Immature natural killer cell (primary cell): ENCODE measurements at places on chromosomes 6 and 20.

DNA sequence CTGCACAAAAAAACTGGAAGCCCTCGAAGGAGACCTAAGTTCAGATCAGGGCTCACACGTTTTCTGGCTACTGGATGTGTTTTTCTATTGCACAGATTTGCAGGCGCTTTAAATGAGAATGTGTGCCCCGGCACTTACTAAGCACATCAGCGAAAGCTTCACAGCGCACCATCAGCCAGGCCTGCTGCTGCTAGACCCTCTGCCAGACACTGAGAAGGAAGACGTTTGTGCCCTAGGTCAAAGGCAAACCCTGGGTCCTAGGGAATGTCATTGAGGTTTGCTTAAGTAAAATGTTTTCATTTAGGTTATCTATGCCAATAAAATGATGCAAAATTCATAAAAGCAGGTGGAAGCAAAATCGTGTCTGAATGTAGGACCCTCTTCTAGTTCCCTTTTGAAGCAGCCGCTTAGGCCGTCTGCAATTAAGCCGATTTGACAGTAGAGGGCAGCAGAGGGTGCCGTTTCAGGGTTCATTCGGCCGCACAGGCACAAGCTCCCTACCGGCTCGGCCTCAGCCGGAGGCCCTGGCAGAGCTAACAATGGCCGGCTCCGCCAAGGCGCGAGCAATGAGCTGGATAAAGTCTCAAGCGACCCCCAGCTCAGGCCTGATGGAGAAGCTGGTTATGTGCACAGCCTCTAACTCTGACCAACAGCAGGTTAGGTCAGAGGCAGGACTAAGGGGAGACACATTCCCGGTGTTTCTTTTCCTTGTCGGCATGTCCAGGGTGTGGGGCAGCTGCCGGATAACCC, 107.2 kb upstream of the FOXA2 start:
- peak; percentile 41 for DNase-seq

GRCh38 chr20:47343007-47343472, 13.5 kb downstream of the ZMYND8 start:
- no peak for DNase-seq

DNA sequence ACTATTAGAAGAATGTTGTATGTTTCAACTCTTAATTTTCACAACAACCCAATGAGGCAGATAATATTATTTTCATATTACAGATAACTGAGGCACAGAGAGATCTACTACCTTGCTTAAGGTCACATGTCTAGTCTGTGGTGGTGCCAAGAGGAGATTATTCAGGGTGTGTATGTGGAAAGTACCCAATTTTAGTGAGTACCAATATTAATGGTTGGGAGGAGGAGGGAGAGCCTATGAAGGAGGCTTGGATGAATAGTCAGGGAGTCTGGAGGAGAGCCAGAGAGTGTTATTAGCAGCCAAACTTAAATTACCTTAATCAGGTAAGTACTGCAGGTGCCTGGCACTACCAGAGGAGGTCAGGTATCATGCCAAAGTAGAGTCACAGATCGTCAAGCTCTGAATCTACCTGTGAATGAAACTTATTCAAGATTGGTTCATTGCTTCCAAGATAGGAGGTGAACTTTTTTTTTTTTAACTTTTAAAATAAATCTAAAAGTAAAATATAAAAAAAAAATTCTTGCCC, 10.9 kb upstream of the CALHM6 start:
- no peak for DNase-seq

- no peak for DNase-seq
These were observed 17.8 kb downstream of the SS18L1 start for GRCh38 chr20:62161347-62161746.

GRCh38 chr6:51266604-51267003, 447.9 kb downstream of the TFAP2B start:
- no peak for DNase-seq

DNA sequence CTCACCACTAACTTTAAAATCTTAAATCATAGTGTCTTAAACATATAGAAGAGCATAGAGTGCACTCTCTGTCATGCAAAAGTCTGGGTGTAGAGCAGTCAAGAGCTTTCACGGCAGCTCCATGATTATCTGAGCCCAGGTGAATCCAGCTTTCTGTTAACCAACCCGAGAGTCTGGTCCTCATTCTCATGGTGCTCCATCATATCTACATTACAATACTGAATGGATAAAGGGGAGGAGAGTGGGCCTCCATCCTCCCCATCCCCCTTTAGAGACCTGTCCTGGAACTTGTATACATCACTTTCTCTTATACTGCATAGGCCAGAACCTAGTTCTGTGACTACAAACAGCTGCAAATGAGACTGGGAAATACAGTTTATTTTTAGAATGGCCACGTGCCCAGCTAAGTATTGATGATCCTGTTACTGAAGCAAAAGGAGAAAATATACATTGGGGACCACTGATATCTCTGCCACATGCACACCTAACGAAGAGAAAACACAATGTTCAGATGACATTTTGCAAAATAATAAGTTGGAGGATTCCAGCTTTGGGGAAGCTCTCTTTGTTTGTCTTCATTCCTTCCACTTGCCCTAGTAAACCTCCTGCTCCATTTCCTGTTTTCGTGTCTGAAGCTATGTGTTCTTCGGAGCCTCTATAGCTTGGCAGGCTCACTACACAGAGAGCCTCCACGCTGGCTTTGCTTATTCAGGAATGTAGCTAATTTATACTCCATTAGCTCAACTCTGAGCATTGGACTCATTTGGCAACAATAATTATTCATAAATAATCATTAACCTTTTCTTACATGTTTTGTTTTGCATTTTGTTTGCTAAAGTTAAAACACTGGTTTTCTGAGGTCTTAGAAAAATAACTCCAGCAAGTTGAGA, 110.1 kb downstream of the IYD start:
- DNase-seq: no peak

DNA sequence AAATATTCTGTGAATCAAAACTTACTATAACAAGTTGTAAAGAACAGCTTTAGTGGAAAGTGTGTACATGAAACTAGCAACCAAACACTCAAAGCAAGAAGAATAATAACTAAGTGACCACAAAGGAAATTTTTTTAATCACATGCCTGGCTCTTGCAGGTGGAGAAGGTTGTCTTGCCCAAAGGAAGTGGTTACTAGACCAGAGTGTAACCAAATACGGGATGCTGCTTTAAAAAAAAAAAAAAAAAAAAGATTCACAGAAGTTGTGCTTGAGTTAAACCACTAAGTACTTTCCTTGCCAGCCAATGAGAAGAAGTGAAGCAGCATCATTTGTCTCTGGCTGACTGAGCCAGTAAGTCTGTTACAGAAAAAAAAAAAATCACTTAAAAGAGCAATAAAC, 19.1 kb upstream of the HLA-DQB1 start:
- peak; percentile 85 for DNase-seq

DNA sequence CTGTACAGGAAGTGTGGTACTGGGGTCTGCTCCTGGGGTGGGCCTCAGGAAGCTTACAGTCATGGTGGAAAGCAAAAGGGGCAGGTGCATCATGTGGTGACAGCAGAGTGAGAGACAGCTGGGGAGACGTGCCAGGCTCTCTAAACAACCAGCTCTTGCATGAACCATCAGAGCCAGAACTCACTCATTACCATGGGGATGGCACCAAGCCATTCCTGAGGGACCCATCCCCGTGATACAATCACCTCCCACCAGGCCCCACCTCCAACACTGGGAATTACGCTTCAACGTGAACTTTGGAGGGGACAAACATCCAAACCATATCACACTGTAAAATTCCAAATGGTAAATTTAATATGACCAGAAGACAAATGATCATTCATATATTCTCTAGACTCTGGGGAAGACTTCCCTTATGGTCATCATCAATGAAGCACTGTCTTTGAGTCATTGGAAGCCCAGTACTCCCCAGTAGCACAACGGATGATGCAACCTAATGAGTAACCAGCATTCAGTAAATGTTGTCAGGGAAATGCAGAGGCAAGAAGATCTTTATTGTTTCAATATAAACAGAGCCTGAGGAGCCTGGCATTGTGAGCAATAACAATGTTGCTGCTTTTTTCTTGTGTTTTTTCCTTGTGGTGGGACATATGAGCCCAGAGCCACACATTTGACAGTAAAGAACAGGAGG, 48.2 kb upstream of the RALY start:
- DNase-seq: no peak

- no peak for DNase-seq
These were observed 331.6 kb downstream of the TAF4 start for GRCh38 chr20:61733891-61734732.

DNA sequence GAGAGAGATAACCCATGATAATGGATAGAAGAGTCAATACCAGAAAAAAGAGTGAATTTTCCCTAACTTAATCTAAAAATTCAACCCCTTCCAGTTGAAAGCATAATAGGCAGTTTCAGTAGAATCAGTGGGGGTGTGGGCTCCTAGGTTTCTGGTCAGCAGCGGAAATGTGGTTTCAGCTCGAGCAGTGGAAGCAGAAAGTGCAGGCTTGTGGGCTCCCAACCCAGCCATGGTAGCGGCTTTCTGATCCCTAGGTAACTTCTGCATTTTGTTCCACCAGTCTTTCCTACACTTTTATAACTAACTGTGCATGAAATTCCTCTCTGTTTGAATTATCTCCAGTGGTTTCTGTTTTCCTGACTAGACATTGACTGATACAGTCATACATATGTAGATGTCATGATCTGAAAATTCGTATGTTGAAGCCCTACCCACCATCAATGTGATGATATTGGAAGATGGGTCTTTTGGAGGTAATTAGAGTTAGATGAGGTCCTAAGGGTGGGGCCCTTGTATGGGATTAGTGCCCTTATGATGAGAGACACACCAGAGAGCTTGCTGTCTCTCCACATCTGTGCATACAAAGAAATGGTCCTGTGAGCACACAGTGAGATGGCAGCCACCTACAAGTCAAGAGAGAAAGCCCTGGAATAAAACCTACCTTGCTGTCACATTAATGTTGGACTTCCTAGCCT, 6.5 kb upstream of the DDO start:
- peak; percentile 21 for DNase-seq

GRCh38 chr20:8265588-8265987, 133.5 kb downstream of the PLCB1 start:
- DNase-seq: no peak

- peak; percentile 17 for DNase-seq
These were observed 2.0 kb downstream of the MYB start for GRCh38 chr6:135183002-135183531.

DNA sequence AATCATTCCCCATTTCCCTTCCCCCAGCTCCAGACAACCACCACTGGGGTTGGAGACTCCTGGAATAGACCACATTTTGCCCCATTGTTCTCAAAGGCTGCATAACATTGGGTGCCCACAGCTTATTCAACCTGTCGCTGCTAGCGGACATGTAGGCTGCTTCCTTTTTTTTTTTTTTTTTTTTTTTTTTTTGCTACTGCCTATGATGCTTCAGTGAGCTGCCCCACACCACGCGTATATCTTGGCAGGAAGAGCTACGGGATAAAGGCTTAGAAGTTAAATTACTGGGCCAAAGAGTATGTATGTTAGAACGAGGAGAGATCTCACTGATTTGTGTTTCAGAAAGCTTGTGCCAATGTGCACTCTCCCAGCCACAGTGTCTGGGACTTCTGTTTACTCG, 7.0 kb downstream of the LBP start:
- no peak for DNase-seq

DNA sequence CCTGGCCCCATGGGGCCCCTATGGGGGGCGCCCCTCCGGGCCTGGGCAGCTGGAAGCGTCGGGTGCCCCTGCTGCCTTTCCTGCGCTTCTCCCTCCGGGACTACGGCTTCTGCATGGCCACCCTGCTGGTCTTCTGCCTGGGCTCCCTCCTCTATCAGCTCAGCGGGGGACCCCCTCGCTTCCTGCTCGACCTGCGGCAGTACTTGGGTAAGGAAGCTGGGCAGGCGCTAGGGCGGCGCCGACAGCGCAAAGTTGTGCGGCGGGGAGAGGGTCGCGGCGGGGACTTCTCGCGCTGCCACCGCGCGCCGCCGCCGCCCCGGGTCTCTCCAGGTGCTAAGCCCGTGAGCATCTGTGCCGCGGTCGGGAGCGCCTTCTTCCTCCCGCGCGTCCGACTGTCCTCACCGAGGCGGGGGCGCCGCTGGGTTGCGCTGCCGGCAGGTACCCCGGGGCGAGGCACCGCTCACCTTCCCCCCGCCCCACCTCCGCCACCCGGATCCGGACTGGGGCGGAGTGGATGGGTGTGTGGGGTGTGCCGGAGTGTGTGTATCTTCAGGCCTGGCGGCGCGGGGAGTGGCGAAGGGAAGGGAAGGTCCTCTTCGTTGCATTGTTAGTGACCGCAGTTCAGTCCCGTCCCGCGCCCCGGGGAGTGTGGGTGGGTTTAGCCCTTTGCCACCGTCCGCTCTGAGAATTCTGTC, 788 bp downstream of the UST start:
- DNase-seq: peak; percentile 54

- DNase-seq: no peak
These were observed 96.3 kb downstream of the LYRM2 start for GRCh38 chr6:89542081-89542857.

- no peak for DNase-seq
These were observed 258.4 kb downstream of the SLC35F1 start for GRCh38 chr6:118165500-118165899.

- DNase-seq: no peak
These were observed 646 bp downstream of the HMGA1 start for GRCh38 chr6:34237316-34237721.

DNA sequence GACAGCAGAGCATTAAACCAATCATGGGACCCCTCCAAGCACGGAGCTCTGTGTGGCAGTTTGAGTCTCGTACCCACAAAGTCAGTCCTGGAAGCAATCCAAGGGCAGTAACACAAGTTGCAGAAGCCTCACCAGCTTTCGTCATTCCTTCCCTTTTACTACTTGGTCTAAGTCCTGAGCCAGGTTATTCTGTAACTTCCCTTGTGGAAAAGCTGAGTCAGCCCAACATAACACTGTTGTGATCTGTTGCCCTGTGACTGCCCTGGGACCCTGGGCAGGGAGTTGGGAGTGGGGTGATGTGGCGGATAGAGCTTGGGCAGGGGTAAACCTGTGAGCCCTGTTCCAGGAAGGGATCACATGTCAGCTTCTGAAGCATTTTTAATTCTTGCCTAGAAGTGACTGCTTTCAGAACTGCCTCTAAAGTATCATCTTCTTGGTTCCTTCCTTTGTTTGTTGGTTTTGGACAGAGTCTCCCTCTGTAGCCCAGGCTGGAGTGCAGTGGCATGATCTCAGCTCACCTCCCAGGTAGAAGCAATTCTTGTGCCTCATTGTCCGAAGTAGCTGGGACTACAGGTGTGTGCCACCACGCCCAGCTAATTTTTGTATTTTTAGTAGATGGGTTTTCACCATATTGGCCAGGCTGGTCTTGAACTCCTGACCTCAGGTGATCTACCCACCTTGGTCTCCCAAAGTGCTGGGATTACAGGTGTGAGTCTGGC, 183.7 kb upstream of the JAG1 start:
- no peak for DNase-seq

- DNase-seq: no peak
These were observed 233.0 kb downstream of the GMPR start for GRCh38 chr6:16471222-16471909.

DNA sequence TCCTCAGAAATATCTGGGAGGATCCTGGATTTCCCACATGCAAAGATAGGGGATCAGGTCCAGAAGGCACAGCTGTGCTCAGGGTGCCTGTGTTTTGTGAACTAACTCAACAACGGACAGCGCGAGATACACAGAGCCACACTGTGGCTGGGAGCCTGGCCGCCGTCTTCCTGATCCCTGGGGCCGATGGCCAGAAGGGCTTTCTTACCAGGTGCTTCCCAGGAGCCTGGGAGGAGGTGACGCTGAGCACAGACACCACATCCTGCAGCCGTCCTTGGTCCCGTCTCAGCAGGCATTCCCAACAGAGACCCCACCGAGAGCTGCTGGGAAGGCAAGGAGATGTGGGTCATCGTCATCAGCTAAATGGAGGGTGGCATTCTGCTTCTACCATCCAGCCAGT, 144.6 kb upstream of the AFDN start:
- no peak for DNase-seq

GRCh38 chr6:37496951-37497885, 2.5 kb downstream of the CCDC167 start:
- DNase-seq: no peak

GRCh38 chr6:105692613-105693215, 289.8 kb upstream of the PREP start:
- no peak for DNase-seq
